RPMI7951 (cell line): ENCODE measurements at places on chromosomes 2 and 18.

- peak; percentile 90 for DNase-seq
Measured at GRCh38 chr2:109402180-109402579, 211.6 kb downstream of the SEPTIN10 start.

- DNase-seq, result no peak
Measured at GRCh38 chr2:45332094-45332493, 279.0 kb downstream of the SRBD1 start.

- DNase-seq, result no peak
Measured at GRCh38 chr18:22149710-22150109, 19.7 kb upstream of the GATA6 start.

- DNase-seq, result no peak
Measured at GRCh38 chr2:56209701-56210100, 25.9 kb downstream of the CCDC85A start.

DNA sequence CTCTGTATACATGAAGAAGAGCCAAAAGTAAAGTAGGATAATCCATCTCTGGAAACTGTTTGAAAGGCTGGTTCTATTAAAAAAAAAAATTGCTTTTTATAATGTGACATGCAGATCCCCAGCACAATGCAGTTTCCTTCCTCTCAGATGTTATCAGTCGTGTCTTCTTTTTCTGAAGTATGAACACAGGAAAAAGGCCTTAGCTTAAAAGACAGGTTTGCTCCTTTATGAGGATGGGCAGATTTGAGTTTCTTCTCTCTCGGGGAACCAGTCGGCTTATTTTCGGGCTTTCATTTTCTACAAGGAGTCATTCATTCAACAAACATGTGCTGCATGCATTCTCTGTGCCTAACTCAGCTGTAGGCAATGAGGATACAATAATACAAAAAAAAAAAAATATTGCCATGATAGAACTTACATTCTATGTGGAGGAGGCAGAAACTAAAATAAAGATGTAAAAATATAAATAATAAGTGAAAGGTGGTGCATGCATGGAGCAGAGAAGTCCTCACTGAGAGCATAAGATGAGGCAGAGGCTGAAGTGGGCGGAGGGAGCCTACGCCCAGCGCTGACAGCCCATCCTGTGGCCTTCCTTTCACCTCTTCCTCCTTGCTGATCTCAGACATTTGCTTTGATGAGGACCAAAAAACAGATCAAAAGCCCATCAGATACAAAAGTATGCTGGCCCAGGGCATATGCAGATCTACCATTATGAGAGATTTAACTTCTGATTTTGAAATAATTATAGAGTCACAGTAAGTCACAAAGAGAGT lies at the start of gene CD226:
Gene CD226 (minus strand): TSS at position 513 of the 773 bp plus-strand sequence. CDS start 467 bp downstream, at position 46.
- DNase-seq, result no peak

DNA sequence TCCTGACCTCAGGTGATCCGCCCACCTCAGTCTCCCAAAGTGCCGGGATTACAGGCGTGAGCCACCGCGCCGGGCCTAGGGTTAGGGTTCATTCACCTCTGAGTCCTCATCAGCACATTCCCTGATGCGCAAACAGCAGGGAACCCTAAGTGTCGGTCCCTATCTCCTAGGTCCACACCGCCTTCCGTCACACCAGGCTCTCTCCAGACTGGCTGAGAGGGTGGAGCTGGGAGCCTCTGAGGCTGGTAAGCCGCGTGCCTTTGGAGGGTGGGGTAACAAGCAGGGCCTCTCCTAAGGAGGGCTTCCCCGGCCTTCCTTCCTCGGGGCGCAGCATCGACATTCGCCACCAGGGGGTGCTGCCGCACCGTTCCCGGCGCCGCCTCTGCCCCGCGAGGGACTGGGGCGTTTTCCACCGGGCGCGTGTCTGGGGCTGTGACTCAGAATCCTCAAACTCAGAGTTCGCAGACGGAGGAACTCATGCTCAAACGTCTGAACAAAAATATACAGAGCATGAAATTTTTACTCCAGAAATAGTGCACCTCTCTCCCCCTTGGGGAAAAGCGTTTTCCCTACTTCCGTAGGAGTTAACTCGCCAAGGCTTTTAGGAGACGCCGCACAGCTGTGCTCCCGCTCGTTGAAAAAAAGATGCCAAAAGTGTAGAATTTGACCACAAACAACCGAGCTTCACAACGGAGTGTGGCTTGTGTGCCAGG lies 63.9 kb upstream of the ASAP2 start:
- peak; percentile 92 for DNase-seq

DNA sequence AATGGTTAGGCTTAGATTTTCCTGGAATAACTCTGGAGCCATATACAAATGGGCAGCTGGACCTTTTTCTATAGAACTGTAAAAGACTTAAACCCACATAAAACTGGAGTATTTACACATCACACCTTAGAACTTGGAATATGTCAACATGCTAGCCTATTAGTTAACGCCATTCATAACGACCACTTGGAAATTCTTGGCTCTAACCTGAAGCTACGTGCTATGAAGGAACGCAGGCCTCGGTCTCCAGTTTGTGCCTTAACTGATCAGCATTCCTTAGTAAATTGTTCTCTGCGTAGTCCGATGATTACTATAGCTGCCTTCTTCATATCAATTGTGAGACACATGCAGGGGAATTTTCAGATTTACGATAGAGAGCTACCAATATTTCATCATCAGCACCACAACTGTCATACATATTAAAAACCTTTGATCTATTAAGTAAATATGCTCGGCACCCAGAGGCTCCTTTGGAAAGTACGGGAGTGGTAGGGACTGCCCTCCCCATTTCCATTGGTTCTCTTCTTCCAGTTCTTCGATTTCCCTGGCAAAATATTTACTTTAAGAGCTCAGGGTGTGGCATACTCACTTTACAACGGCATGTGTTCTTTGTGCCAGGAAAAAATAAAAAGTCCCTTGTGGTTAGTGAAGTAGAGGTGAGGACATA lies 17.5 kb upstream of the CCL20 start:
- no peak for DNase-seq

- peak; percentile 97 for DNase-seq
Measured at GRCh38 chr2:9975805-9976447, 24.4 kb downstream of the GRHL1 start.

GRCh38 chr2:85503168-85503850 lies 35.7 kb upstream of the MAT2A start:
- no peak for DNase-seq

DNA sequence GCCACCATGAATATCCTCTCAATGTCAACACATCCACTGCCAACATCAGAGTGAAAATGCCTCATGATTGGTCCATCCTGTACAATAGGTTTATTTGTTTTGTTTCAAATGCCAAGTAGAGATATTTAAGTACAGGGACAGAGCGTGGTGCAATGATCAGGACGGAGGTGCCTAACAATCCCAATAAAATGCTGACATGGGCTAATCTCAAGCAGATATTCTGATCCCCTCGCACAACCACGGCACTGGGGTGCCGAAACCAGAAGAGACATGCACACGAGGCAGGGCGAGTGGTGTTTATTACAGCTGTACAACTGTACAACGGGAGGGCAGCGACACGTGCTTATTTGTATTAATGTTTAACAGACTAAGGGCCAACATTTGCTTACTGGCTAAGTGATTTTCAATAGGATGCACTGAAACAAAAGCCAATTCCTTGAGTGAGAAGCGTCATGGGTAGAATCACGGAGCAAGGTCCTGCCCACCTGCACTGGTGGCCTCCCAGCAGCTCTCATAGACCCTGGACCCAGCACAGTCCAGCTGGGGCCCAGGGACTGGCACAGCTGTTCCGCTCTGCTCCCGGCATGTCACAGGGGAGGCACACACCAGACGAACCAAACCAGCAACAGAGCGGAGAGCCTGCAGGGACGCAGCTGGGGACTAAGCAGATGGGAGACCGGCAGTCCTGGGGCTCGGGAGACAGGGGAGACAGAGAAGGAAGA lies 101.4 kb downstream of the HDAC4 start:
- no peak for DNase-seq

DNA sequence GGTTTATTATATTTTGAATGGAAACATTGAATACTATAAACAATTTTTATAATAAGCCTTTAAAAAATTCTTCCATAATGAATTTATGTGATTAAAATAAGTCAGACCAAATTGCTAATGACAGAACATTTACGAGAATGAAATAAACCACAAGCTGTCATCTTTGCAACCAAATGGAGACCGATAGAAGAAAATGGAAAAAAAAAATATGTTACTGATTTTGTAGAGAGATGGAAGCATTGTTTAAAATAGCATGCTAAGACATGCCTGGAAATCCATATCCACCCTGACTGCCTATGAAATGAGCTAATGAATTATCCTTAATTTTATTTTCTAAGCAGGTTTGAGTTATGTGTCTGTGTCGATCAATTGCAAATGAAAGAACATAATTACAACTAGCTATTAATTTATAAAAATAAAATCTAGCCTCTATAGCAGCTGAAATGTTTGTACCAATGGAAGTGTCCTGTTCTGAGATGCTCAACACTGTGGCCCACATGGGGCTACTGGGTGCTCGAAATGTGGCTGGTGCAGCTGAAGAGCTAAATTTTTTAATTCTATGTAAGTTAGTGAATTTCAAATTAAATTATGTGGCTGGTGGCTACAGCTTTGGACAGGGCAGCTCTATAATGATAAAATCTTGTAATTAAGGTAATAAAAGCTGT lies 832.8 kb downstream of the RNF144A start:
- DNase-seq, result no peak

DNA sequence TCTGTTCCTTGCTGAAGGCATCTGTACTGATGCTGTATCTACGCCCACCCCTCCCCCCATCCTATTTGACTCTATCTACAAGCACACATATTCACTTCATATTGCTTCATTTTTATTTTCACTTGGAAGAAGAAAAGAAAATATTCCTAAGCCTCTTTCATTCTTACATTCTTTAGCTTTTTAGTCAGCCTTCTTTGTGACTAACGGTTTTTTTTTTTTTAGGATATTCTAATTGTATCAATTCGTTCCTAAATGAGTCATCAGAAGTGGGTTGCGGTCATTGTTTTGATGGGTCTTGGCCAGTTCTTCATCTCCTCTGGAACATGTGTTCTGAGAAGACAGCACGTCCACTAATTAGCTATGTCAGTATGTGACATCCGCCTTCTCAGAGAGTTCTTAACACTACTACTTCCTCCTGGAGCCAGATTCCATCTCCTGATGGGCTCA lies 88.7 kb downstream of the MYO1B start:
- DNase-seq, result peak; percentile 99

GRCh38 chr2:119856469-119856901 lies 96.8 kb downstream of the PTPN4 start:
- DNase-seq, result no peak

- no peak for DNase-seq
Measured at GRCh38 chr18:7333025-7333562, 102.2 kb downstream of the LRRC30 start.

DNA sequence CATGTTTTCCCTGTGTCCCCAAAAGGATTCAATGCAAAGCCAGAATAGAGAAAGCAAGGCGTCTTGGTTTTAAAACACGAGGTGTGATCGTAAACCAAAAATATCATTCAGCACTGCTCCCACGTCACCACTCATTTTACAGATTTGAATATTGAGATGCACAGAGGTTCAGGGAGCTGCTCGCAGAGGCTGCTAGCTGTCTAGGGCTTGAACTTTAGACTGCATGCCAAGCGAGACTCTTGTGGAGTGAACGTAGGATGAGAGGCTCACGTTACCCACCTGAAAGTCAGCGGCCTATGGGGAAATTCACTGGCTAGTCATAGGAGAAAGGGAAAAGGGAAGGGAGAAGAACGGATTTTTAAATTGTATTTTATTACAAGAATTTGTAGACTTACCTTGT lies 130.1 kb downstream of the MBP start:
- DNase-seq, result no peak

DNA sequence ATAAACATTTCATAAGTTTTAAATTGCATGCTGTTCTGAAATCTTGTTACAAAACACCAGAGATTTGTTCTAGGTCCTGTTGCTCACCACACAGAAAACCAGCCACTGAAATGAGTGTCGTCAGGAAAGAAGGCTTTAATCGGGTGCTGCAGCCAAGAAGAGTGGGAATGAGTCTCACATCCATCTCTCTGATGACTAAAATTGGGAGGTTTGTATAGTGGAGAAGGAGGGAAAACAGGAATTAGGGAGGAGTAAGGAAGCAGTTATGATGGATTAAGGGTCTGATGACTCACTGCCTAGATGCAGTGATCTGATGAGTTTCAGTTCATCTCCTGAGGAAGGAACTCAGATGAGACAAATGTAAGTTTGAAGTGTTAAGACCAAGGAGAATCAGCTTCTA lies 42.1 kb upstream of the GPR39 start:
- DNase-seq, result peak; percentile 81

DNA sequence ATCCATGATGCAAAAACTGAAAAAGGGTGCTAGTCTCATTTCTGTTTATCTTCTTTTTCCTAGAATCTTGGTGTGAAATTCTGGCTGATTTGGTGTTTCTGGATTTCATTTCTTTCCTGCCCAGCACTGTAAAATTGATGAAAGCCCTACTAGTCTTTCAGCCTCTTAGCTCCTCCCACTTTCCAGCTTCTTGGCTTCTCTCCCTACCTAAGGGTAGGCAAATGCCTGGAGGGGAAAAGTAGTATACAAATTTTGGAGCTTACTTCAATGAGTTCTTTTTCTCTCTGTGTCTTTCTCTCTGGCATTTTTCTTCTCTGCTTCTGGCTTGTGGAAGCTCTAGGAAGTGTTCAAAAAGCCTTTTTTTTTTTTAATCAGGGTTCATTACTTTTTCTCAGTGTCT lies 160.5 kb downstream of the XIRP2 start:
- no peak for DNase-seq

GRCh38 chr2:127410871-127411652 lies 7.2 kb upstream of the PROC start:
- DNase-seq, result peak; percentile 72

- DNase-seq, result peak; percentile 55
Measured at GRCh38 chr2:142974288-142975024, 97.0 kb downstream of the KYNU start.

DNA sequence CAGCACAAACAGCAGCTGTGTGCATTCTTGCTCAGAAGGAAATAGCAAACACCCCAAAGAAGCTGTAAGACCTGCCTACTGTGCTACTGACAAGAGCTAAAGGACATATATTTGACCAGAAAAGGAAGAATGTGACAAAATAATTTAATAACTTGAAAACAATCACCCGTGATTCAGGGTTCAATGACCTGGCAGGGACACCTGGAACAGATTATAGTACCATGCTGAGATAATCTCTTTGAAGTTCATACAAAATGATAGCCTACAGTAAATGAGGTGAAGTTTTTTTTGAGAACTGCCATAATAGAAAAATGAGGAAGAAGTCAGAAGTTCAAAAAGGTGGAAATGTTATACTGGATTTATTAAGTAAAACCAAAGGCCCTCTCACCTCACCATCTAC lies 324.8 kb upstream of the GULP1 start:
- DNase-seq, result no peak

DNA sequence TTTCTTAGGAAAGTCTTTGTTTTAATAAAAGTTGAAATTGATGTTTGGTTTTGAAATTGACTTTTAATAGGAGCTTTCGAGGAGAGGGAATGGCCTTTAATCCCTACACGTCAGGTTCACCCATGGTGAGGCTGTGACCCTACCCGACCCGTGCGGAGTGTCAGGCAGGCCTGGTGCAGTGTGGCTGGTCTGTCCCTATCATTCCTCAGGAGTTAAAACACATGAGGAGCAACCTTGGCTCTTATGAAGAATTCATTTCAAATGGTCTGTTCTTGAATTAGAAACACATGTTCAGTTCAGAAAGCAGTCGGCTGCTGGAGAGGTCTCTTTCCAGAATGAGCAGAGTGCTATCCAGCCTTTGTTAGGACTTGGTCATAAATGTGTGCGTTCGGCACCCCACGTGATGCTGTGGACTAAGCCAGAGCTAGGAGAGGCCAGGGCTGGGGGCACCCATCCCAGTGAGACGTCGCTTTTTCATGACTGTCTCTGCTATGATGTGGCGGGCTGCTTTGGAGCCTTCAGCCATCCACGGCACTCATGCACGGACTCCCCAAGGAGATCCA lies 54.7 kb downstream of the EMILIN2 start:
- no peak for DNase-seq
